Mesenchymal stem cell (in vitro differentiated cells and primary cell): ENCODE measurements at places on chromosomes 7 and 10.

GRCh38 chr10:44567471-44567870 is 182.6 kb upstream of the CXCL12 start:
- DNase-seq, result no peak

DNA sequence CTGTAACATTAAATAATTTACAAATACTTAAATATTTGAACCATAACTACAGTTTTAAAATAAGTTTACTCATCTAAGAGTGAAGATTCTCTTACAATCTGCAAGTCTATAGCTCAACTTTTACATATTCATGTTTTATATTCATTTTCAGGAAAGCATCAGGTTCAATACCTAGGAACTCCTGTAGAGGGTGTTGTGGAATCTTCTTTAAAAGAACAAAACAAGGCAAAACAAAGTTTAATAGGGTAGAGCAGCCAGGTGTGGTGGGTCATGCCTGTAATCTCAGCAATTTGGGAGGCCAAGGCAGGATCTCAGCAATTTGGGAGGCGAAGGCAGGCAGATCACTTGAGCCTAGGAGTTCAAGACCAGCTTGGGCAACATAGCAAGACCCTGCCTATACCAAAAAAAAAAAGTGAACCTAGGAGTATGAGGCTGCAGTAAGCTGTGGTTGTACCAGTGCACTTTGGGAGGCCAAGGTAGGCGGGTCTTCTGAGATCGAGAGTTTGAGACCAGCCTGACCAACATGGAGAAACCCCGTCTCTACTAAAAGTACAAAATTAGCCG is 45.1 kb downstream of the ST8SIA6 start:
- no peak for DNase-seq

DNA sequence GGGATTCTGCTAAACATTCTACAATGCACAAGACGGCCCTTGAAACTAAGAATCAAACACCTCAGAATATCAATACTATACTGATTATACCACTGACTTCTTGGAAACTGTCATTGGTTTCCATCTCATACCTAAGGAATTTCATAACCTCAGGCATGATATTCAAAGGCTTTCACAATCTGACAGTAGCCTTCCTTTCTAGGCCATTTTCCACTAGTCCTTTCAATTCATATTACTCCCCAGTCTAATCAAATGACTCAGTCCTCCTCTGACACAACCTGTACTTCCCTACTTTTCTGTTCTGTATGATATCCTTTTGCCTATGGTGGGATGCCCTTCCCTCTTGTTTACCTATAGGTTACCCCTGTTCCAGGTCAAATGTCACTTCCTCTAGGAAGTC is 48.3 kb downstream of the CSTF2T start:
- DNase-seq, result peak; percentile 3

- DNase-seq, result no peak
Observed at GRCh38 chr7:134828361-134828760, 48.9 kb downstream of the CALD1 start.

DNA sequence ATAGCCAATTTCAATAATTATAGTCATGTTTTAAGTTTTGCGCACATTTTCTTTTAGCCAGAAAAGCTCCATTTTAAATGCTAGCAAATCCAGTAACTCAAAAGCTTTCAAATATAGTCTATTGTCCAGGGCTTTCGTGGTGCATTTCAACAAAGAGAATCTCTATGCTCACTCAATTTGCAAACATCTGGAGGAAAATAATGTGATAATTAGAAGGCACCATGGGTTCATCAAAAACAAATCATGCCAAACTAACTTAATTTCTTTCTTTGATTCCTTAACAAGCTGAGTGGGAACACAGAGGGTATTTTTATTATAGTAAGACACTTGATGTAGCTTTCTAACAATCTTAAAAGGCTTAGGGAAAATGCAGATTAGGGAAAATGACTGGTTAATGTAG is 179.8 kb downstream of the NXPH1 start:
- DNase-seq, result no peak

GRCh38 chr10:101467286-101467770 is 113.4 kb downstream of the BTRC start:
- peak; percentile 80 for DNase-seq

- DNase-seq, result no peak
Observed at GRCh38 chr7:16067711-16068110, 353.6 kb downstream of the CRPPA start.

DNA sequence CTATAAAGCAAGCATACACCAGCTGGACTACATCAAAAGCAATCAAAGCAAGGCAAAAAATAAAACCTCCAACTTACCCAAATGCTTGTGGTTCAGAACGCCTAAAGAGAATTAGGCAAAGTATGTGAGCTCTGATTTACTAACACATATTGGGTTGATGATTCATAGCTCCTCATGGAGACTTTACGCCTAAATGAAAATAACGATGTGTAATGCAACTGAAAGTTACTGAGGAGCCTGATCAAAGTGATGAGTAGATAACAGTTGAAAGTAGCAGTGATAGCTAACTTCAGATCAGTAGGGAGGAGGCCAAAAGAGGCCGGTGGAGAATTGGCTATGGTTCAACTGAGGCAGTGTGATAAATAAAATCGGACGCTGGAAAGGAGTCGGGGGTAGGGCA is 85.0 kb downstream of the MPP7 start:
- peak; percentile 58 for DNase-seq

DNA sequence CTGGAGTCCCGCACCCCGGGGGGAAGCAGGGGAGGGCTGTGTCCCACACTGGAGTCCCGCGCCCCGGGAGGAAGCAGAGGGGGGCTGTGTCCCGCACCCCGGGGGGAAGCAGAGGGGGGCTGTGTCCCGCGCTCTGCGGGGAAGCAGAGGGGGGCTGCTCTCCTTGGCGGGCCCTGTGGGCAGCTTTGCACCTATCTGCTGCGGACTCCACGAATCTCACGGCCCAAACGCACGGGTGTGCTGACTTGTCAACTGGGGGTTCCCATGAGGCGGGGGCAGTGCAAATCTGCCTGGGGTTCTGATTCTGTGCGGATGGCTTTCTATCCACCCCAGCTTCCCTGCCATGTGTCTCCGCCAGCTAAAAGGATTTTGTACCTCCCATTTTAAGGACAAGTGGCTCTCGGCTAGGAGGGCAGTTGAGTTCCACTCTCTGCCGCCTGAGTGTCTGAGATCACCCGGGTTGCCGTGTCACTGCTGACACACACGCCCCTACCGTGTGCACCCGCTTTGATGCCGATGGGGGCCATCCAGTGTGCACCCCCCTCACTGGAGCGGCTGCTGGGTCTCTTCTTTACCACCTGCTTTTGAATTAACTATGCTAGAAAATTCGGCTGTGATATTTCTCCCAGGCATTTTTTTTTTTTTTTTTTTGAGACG is 20.5 kb downstream of the GPER1 start:
- no peak for DNase-seq

- DNase-seq, result no peak
Observed at GRCh38 chr7:19062216-19062615, 55.2 kb downstream of the TWIST1 start.

GRCh38 chr7:129615018-129615417 is 3.5 kb downstream of the NRF1 start:
- peak; percentile 90 for DNase-seq

GRCh38 chr7:99381664-99382075 is 7.1 kb downstream of the ARPC1B start:
- DNase-seq, result no peak

GRCh38 chr7:137953665-137954470 is 48.0 kb downstream of the CREB3L2 start:
- peak; percentile 99 for DNase-seq
